Stimulated activated CD8-positive, alpha-beta memory T cell treated with anti-CD3 and anti-CD28 coated beads, Interleukin-15, amount 100 ng/mL, for 4 hours (primary cell): ENCODE measurements at places on chromosomes 12 and 14.

DNA sequence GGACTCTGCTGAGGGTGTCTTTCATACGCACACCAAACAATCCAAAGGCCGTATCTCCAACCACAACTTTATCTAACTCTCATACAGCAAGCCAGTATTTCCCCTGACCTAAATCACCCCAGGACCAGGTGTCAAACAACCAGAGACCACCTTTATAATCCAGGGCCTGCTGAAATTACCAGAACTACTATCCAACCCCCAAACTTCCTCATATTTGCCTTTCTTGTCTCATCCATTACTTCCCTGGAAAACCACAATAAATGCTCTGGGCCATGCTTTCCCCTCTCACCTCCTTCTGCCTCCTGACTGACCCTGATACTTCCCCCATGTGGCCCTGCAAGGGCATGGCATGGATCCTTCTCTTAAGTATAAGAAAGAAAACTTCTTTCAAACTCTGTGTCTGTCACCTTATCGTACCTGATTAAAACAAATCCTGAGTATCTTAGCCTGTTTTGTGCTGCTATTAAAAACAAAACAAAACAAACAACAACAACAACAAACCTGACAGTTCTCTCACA, 44.7 kb upstream of the CRACR2A start:
- no peak for DNase-seq

- DNase-seq: no peak
These were observed 43.2 kb downstream of the A2M start for GRCh38 chr12:9072481-9073038.

GRCh38 chr14:56133547-56133946, 15.3 kb downstream of the PELI2 start:
- no peak for DNase-seq

- DNase-seq: no peak
These were observed 702.7 kb downstream of the TMTC2 start for GRCh38 chr12:83389237-83389996.

GRCh38 chr12:119154435-119154818, 24.3 kb upstream of the HSPB8 start:
- no peak for DNase-seq

GRCh38 chr14:71013551-71014192, 106.4 kb downstream of the PCNX1 start:
- DNase-seq: no peak

DNA sequence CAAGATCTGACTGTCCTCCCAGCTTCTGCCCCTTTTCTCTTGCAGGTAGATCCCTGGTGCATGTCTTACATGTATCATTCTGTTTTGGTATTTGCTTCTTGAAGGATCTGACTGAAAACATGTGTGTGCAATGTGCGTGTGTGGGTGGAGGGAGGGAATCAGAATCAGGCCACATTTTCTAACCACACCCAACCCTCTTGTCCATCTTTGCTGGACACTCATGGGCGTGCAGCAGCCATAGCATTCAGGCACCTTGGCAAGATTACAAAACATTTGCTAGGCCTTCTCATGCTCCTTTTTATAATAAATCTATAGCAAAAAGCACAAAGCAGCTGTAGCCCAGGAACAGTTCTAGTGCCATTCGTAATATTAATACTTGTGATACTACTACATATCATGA, 233.6 kb upstream of the E2F7 start:
- no peak for DNase-seq

- no peak for DNase-seq
These were observed 26.5 kb downstream of the MAX start for GRCh38 chr14:65075628-65076325.

DNA sequence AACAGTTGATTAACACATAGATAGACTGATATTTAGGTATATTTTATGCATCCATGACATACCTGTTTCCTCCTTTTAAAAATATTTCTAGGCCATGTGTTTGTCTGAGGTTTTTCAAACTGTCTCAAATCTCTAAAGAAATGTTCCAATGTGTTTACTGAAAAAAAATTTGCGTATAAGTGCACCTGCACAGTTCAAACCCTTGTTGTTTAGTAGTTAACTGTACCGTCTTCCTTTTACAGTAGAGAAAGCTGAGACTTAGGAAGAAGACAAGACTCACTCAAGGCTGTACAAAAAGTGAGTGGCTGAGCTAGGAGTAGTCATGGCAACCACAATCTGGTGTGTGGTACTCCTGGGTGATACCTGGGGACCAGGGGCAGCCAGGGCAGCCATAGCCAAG, 934.6 kb downstream of the VRK1 start:
- no peak for DNase-seq

GRCh38 chr14:36529062-36529461, 9.0 kb upstream of the NKX2-1 start:
- DNase-seq: no peak

DNA sequence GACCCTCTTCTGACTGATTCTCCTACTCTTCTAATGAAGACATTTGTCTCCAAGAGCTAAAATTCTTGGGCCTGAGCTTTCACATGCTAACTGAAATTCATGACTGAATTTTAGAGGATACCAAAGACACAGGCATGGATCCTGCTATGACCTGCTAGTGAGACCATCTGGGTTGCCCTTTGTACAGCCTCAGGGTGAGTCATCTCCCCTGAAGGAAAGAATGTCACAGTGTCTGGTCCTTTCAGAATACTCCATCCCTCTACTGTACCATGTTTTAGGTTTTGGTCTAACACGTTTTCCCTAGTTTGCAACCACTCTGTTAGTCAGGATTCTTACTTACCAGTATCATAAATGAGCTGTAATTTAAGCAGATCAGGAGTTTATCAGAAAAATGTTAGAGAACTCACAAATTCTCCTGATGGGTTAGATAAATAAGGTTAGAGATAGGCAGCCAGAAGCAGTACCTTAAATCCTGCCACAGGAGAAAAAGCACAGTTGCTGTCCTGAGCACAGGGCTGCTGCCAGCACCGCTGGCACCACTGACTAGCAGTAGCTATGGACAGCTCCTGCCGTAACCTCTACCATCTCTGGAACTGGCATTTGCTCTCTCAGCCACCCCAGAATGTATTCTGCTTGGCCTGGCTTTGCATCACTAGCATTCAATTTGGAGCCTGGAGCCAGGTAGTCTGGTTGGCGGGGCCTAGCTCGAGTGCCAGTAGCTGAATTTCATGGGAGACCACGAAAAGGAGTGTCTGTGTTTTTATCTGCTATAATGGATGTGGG, 127.6 kb downstream of the ANO6 start:
- no peak for DNase-seq

- DNase-seq: no peak
These were observed 178.8 kb upstream of the DDHD1 start for GRCh38 chr14:53331921-53332320.

DNA sequence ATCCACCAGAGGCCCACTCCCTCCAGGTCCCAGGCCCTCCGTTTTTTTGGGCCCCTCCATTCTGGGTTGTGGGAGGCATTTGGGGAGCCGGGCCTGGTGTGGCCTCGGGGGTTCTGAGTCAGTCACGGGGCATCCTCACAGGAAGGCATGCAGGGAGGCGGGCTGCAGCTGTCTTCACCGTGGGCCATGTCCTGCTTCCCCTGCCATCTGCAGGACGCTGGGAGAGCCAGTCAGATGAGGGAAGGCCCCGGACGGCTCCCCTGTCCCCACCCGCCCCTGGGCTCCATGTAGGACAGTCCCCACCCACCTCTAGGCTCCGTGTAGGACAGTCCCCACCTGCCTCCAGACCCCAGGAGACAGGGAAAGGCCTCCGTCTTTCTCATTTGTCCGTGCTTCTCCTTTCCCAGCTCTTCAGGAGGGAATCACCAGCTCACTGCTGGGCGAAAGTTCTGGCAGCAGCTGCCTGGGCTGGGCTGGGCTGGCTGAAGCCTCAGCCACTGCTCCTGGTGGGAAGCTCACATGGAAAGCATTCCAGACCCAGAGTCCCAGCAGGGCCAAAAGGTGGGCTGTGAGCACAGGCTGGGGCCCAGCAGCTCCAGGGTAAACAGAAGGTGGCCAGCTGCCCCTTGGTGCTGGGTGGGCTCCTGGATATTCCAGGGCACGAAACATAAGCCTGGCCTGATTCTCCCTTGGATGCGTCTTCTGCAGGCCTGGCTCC, 217.8 kb downstream of the KIF26A start:
- no peak for DNase-seq

- DNase-seq: no peak
These were observed 52.4 kb downstream of the DUSP6 start for GRCh38 chr12:89299931-89300330.

- DNase-seq: peak; percentile 70
These were observed 16.5 kb downstream of the SELPLG start for GRCh38 chr12:108616941-108617858.

- no peak for DNase-seq
These were observed 31.9 kb downstream of the CEP83 start for GRCh38 chr12:94427501-94428381.

GRCh38 chr12:10497602-10498001, 8.1 kb upstream of the EIF2S3B start:
- peak; percentile 45 for DNase-seq

GRCh38 chr14:49019467-49020115, 566.6 kb downstream of the RPS29 start:
- no peak for DNase-seq

GRCh38 chr14:82776958-82777357, 1243.3 kb upstream of the SEL1L start:
- DNase-seq: no peak

DNA sequence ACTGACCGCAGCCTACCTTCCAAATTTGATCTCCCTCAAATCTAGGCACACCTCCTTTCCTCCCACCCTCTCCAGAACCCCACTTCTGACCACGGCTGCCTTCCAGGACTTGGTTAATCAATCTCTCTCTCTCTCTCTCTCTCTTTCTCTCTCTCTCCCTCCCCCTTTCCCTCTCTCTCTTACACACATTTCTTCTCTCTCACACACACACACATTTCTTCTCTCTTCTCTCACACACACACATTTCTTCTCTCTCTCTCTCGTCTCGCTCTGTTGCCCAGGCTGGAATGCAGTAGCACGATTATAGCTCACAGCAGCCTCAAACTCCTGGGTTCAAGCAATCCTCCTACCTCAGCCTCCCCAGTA, 521 bp upstream of the GMFB start:
- no peak for DNase-seq

GRCh38 chr14:99064262-99064954, 207.6 kb downstream of the BCL11B start:
- no peak for DNase-seq

DNA sequence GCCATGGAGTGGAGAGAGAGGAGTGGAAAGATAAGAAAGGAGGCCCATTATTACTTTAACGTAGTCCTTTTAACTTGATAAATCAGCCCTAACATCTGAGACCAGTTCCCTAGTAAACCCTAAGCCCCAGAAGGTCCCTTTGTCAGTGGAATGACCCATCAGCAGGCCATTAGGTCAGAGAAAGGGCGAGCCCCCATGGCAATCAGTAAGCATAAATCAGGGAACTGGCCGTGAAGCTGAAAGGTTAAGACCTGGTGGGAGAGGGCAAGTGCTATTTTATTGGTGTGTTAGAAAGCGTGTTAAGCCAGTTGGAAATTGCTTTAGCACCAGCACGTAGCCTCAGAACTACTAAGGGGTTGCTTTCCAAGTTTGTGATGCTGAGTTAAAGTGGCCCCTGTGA, 708.0 kb downstream of the BCL11B start:
- DNase-seq: no peak

- no peak for DNase-seq
These were observed 41.4 kb downstream of the ATL1 start for GRCh38 chr14:50601394-50601793.

- no peak for DNase-seq
These were observed 273.9 kb downstream of the TMEM132D start for GRCh38 chr12:129629901-129630300.

DNA sequence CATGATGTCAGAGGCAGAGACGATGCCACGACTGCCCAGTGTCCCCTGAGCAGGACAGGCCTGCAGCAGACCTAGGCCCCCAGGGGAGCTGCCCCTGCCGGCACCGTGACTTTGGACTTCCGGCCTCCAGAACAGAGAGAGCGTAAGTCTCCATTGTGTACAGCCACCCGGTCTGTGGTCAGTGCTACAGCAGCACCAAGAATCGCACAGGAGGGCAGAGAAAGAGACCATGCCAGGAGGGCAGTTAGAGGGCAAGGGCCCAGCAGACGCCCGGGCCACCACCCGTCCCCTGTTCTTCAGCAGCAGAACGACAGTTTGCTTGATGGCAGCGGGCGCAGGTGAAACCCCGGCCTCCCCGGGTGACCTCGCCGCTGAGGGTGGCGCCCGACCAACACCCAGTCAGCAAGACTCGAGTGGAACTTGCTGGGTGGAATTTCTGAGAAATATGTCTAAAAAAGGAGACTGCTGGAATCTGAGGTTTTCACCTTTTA, 19.7 kb downstream of the GALNT9 start:
- DNase-seq: no peak

DNA sequence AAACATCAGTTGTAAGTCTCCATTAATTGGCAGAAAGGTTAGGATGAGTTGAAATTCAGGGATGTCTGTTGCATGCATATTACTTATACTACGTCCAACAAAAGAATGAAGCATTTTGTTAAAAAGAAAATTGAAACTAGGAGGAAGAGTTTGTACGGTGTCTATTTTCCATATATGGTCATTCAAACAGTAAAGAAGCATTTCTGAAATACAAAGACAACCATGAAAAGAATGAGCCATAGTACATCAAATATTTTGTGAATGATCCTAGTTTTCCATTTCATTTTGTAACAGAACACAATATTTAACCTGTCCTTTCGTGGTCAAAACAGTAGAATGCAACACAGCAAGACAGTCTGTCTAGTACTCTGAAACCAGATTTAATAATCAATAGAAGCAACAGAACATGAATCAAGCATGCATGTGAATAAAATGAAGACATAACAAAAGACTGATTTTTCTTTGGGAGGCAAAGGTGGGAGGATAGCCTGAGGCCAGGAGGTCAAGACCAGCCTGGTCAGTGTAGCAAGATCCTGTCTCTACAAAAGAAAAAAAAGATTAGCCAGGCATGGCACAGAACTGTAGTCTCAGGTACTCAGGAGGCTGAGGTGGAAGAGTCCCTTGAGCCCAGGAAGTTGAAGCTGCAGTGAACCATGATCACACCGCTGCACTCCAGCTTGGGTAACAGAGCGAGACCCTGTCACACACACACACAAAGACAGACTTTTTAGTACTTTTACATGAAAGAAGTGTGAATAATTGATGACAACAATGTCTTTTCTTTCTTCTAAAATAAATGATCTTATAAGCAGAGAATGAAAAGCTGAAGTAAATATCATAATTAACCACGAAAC, 156.0 kb downstream of the LRIG3 start:
- DNase-seq: no peak

DNA sequence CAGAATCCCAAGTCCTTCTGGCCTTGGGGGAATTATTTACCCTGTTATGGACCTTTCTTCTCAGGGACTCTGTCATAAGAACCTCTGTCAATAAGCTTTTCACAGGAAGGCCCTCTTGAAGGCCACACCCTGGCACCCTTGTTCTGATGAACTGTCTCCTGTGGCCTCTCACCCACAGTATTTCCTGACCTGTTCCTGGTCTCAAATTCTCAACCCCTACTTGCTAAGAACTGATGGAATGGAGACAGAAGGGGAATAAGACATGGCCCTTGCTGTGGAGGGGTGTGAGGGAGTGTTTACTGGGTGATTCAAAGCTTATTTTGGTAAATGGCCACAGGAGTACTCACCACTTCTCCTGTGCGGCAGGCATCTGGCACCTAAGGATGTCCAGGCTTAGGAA, 1082.9 kb downstream of the BCL11B start:
- no peak for DNase-seq

- DNase-seq: no peak
These were observed 36.8 kb downstream of the GALNT9 start for GRCh38 chr12:132292328-132293319.

GRCh38 chr12:121709478-121709961, 3.0 kb upstream of the TMEM120B start:
- DNase-seq: no peak

- no peak for DNase-seq
These were observed 6.3 kb upstream of the MLXIP start for GRCh38 chr12:122072031-122072970.

GRCh38 chr12:30361145-30361544, 334.5 kb downstream of the IPO8 start:
- no peak for DNase-seq
